GM12865 (cell line): ENCODE measurements at places on chromosomes 4 and X.

DNA sequence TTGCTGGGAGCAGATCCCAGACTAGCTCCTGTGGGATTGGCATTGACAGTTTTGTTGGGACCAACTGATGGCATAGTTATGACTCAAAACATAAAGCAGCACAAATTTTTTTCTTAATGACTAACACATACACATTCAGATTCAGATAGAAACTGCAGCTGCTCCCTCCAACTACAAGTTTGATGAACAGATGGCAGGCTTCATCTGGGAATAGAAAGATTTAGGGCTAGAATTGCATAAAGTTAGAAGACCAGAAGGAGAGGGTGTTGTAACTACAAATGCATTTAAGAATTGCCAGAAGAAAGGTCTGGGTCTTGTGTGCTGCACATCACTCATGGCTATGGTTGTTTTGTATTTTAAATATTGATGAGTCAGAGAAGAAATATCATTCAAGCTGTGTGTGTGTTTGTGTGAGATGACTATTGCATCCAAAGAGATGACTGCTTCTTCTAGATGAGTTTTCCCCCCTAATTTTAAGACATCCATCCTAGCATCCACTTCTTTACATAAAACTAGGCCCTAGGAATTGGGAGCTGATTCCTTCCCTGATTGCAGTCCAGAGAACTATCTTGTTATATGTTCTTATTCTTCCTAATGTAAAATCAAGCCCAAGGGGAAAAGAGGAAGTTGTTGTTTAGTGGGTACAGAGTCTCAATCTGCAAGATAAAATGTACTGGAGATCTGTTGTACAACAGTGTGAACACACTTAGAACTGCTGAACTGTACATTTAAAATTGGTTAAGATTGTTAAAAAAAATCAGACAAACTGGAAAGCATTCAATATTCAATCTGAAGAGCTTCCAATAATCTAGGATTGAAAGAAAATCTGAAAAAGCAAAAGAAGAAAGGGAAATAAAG, 175.1 kb downstream of the PARM1 start:
- no peak for DNase-seq

DNA sequence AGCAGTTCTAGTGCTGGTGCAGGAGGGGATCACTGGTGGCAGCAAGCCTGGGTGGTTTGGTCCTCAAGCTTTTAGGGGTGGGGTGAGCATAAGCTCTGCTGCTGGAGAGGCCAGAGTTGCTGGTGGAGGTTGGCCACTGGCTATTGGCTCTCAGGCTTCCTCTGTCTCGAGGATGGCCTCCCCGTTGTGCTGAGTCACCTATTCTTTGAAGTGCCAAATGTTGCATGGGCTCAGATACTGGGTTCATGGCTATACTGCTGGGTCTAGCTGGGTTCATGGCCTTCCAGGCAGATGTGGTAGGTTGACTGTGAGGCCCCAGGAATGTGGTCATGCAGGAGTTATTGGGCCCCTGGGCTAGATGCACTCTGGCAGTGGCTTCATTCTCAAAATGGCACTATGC, 466.3 kb downstream of the NAF1 start:
- no peak for DNase-seq

DNA sequence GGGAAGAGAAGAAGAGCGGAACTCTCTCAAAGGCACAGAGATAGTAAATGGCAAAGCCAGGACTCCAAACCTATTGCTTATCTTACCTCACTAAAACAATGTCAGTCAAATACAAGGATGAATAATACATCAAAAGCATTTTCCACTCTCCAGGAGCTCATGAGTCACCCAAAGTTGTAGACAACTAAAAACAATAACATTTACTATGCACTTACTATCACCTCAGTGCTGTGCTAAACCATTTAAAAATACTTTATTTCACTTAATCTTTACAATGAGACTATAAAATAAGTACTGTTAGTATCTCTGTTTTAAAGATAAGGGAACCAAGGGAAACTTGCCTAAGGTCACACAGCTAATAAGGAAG, 163.2 kb upstream of the SPANXC start:
- DNase-seq, result no peak

DNA sequence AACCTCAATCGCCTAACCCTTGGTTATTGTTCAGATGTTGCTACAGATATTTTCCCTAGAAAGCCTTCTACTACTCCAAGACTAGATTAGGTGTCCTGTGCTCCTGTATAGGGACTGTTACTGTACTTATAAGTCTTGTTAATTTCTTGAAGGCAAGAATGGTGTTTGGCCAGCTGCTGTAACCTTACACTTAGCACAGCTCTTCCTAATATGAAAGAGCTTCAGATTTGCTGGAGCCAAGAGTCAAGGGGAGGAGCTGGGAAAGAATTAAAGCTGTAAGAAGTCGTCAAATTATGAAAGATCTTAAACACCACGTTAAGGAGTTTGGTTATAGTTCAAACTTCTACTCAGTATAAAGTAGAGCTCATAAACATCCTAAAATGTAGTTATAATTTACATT, 245.9 kb upstream of the TLL1 start:
- DNase-seq, result no peak

- no peak for DNase-seq
Observed at GRCh38 chrX:126164226-126164625, 1.9 kb downstream of the DCAF12L2 start.

- DNase-seq, result no peak
Observed at GRCh38 chr4:17329046-17329445, 182.8 kb downstream of the QDPR start.

GRCh38 chr4:157242871-157243270, 22.3 kb downstream of the GRIA2 start:
- no peak for DNase-seq

- peak; percentile 46 for DNase-seq
Observed at GRCh38 chrX:40095583-40096394, 2.0 kb downstream of the BCOR start.

GRCh38 chr4:165709973-165710526, 163.0 kb upstream of the TLL1 start:
- DNase-seq, result no peak

GRCh38 chr4:94924566-94924965, 166.8 kb downstream of the BMPR1B start:
- DNase-seq, result no peak

- peak; percentile 75 for DNase-seq
Observed at GRCh38 chr4:4852591-4853362, 6.7 kb upstream of the MSX1 start.

- no peak for DNase-seq
Observed at GRCh38 chr4:186772936-186773487, 49.4 kb upstream of the FAT1 start.

DNA sequence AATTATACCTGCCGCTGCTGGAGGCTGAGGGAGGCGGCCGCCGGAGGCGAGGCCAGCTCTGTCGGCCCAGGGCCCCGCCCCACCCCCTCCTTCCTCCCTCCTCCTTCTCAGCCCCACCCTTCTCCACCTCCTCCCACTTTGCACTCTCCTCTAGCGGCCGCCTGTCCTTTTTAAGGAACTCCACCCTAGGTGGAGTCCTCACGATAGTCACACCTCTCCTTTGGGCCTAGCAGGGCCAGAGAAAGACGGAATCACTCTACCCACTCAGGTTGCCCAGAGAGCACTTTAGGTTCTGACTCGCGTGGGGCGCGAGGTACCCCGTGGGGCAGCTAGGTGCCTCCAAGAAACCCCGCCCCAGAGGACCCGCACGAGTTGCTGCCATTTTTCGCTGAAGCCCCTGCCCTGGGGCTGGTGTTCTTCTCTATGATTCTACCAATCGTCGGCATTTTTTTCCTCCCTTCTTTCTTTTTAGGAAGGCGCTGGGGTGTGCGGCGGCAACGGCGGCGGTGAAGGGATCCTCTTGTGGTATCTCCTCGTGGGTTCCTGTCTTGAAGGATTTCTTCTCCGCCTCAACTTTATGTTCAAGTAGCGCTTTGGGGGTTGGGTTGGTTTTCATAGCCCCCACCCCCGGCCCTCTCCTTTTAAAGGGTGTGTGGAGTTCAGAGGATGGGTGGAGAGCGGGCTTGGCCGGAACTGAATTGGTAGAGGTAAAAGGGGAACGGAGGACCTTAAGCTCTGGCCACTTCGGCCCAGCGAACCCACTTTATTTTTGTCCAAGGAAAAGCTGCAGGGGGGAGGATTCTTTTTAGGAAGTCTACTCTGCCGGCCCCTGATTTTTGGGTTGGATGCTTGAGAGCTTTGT, at the start of gene KLF8:
Gene KLF8, plus strand, starts transcription at position 136 of the 862 bp plus-strand sequence. CDS start 979 bp downstream, outside the sequence.
- peak; percentile 78 for DNase-seq

DNA sequence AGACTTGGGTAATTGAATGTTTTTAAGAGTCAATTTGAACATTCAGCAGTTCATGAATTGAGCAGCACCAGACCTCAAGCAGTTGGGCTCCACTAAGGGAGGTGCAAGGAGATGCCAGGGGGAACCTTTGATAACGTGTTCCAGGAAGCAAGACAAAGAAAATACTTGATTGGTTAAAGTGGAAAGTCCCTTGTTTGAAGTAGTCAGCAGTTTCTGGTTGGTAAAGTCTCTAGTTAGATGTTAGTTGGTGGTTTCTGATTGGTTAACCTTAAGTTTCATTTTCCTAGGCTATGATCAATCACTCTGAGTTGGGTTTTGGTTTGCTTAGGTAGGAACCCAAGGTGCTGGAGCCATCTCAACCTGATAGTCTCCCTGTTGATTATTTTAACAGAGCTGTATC, 4.0 kb downstream of the HERC6 start:
- peak; percentile 72 for DNase-seq

- DNase-seq, result no peak
Observed at GRCh38 chrX:93319609-93320008, 353.8 kb downstream of the NAP1L3 start.

DNA sequence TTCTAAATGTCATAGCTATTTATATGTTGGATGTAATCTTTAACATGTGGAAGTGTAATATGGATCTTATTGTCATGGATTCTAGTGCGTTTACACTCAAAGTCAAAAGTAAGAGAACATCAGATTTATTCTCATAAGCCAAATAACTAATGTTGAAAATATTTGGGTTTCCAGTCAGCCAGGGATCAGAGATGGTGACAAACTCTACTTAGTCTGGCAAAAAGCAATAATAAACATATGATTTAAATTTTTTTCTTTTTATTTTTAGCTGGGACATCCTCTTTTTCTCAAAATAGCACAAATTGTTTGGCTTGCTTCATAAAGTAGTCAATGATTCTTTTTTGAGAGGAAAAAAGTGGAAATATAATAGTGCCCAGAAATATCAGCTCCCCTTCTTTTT, 392.3 kb downstream of the ARHGAP24 start:
- no peak for DNase-seq

DNA sequence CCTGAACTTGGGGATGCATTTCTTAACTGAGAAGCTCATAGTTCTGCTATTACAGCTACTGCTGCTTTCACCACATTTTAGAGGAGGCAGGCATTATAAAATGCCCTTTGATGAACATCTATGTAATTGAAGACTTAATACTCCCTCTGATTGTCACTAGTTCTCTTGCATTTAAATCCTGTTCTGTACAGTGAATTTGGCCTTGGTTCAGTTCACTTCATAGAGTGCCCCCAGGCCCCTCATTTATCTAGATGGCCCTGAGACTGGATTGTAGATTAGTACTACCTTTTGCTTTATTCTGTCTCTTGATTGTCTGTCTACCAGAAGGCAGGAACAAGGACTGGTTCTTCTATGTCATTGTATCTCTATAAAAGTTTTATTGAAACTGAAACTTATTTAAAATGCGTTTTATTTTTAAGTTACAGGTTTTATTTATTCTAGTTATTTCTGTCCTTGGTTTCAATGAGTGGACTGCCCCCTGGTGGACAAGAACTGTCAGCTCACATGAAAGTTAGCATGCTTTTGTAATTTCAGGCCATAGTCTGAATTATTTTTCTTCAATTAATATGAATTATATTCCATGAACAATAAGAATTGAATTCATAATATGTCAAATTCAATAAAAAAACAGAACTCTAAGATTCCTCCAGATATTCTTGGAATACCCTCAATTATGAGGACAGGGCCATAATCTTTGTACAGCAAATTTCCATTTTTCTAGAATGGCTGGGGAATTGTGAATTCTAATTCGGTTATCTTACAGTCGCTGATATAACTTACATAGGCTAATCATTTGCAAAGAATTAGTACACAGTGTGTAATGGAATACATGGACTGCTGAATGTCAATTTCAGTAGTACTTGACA, 47.2 kb upstream of the TMEM33 start:
- DNase-seq, result peak; percentile 66

GRCh38 chr4:152640058-152640921, 39.5 kb downstream of the TMEM154 start:
- no peak for DNase-seq
